ENCODE measurements at places on chromosomes 12 and 14.

DNA sequence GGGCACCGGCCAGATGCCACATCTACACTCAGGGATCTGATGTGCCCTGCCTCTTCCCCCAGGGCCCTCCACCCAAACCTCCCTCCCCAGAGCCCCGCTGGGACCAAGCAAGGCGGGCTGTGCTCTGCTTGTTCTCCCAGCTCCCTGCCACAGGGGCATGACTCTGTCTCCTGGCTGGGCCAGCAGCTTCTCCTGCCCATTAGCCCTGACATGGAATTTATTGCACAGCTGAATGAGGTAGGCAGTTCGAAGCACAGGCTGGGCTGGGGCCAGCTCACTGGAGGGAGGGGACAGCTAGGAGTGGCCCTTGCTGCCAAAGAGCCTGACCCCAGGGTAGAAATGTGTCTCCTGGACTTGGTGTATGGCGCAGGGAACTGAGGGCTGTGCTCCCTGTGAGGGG lies 42.4 kb downstream of the ARL6IP4 start:
- no peak for DNase-seq

- no peak for DNase-seq
Measured at GRCh38 chr14:100749967-100750597, 23.4 kb downstream of the DLK1 start.

DNA sequence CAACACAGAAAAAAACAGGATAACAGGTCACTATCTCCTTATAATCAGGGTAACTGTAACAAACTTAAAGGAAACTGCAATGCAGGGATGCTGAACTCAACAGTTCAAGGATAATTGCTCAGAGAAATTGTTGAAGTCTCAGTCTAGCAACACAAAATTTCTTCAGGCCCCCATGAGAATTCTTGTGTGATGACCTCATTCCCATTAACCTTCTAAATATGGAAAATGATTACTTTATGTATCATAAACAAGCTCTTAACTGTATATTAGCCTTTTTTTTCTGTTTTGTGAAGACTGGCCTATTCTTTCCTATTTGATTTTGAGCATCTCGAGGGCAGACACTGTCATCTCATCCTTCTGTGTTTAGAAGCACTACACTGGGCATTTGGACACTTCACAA lies 47.1 kb downstream of the IGF1 start:
- no peak for DNase-seq

DNA sequence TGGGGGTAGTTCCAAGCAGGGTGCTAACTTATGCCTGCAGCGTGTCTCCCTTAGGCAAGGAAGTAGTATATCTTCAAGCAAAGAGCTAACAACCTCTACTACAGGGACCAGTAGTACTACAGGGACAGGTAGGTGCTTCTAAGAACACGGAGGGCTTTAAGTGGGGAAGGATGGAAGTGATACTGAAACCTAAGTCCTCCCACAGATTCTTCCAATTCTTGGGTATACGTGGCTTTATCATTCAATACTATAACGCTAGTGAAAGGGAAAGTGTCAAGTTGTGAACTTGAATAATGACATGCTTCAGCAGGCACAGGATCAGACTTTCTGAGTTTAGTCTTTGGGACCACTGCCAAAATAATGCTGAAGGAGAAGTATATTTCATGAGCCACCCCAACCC lies 241.7 kb downstream of the CEP128 start:
- no peak for DNase-seq

GRCh38 chr12:122545855-122546254 lies 18.8 kb downstream of the KNTC1 start:
- DNase-seq: no peak

GRCh38 chr12:116818341-116818856 lies 62.8 kb downstream of the HRK start:
- DNase-seq: no peak

- DNase-seq: no peak
Measured at GRCh38 chr12:9127936-9128663, 12.4 kb upstream of the A2M start.

DNA sequence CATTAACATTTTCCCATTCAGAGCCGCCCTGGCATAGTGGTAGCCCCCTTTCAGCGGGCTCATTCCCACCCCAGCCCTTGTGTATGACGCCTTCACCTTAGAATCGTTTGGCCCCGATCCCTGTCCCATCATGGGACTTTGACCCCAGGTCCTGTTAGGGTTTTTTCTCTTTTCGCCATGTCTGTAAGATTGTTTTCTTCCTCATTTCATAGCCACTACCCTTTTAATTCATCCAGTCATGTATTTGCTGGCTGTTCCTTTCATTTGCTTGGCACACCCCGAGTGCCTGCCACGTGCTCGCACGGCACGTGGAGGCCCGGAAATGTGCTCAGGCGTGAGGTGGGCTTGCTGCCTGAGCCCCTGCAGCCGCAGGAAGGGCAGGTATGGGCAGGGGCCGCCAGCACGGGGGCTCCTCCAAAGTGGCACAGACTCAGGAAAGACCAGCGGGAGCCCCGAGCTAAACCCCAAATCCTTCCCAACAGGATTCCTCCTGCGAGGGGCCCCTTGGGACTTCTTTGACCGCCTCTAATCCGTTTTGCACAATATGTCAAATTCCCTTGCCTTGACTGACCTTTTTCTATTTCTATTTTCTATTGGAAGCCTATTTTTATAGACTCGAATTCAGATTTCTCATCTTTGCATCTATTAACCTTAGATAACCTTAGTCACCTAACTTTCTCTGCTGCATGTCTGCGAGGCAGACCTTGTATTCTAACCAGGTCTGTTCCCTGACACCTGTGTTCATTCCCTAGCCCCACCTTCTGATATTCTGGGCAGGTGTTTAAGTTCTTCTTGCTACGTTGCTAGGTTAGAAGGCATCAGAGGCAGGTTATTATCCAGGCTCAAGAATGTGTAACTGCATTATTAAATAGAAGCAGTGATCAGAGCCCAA lies 114.8 kb downstream of the EML1 start:
- DNase-seq: no peak

DNA sequence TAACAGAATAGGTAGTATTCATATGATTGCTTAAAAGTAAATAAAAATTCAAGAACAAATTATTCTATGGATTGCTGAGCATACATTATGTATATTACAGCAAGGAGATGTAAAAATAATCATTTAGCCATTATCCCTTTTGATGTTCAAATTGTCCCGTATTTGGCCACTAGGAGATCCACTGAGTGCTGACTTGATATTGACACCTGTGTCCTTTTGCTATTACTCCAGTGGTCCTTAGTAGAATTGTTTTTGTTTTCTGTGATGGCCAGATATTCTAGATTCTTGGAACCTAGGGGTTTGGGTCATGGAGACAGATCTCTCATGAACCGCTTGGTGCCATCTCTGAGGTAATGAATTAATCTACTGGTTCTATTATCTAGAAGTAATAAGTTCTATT lies 16.8 kb downstream of the ERO1A start:
- DNase-seq: no peak

DNA sequence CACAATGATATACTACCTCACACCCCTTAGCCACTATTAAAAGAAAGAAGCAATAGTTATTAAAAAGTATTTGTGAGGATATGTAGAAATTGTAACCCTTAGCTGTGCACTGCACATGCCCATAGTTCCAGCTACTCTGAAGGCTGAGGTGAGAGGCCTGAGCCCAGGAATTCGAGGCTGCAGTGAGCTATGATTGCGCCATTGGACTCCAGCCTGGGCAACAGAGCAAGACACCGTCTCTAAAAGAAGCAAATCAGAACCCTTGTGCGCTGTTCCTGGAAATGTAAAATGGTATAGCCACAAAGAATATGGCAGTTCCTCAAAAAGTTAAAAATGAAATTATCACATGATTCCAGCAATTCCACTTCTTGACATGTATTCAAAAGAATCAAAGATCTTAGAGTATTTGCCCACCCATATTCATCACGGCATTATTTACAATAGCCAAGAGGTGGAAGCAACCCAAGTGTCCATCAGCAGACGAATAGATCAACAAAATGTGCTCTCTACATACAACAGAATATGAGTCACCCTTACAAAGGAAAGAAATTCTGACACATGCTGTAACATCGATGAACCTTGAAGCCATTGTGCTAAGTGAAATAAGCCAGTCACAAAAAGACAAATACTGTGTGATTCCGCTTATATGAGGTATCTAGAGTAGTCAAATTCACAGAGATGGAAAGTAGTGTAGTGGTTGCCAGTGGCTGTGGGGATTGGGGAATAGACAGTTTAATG lies 23.7 kb upstream of the YLPM1 start:
- no peak for DNase-seq

DNA sequence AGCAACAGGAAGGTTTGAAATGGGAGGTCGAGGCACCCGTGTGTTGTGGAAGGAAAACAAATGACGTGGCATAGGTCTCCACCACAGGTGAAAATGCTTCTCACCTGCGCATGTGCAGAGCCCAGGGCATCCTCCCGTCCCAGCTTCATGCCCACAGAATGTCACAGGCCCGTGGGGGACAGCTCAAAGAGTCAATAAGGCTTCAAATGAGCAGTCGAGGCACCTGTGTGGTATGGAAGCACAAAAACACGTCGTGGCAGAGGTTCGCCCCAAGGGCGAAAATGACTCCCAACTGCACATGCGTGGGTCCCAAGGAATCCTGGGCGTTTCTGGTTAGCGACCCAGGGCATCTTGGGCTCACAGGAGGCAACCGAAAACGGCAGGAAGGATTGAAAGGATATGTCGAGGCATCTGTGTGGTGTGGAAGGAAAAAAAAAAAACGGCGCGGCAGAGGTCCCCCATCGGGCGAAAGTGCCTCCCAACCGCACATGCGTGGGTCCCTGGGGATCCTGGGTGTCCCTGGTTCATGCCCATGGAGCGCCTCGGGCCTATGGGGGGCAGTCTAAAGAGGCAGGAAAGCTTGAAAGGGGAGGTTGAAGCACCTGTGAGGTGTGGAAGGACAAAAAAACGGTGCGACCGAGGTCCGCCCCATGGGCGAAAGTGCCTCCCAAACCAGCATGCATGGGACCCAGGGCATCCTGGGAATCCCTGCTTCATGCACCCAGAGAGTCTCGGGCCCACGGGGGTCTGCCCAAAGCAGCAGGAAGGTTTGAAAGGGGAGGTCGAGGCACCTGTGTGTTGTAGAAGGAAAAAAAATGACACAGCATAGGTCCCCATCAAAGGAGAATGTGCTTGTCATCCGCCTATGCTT lies 578.5 kb downstream of the ALG10 start:
- no peak for DNase-seq

- DNase-seq: no peak
Measured at GRCh38 chr14:65403231-65403630, 9.3 kb upstream of the FUT8 start.

GRCh38 chr12:8746046-8746445 lies 48.3 kb downstream of the RIMKLB start:
- no peak for DNase-seq

- peak; percentile 31 for DNase-seq
Measured at GRCh38 chr12:105278043-105278697, 42.2 kb upstream of the APPL2 start.

- peak; percentile 90 for DNase-seq
Measured at GRCh38 chr12:62866451-62867082, 68.4 kb downstream of the PPM1H start.

DNA sequence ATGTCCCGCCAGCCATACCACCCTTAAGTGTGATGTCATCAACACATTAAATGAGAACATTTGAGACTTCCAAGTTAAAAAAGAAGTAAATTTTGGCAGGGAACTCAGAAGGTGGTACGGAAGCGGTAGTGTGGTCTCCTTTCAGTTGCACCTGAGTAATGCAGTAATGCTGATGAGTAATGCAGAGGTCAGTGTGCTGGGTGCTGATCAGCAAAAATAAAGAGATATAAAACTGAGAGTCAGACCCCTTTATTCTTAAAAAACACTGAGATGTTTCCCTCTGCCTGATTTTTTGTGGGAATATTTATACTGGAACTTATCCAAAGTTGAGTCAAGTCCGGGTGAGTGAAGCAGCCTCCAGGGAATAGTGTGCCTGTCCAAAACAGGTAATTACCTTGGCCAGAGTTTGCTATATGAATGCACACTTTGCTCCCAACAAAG lies 370.6 kb upstream of the PRICKLE1 start:
- no peak for DNase-seq

DNA sequence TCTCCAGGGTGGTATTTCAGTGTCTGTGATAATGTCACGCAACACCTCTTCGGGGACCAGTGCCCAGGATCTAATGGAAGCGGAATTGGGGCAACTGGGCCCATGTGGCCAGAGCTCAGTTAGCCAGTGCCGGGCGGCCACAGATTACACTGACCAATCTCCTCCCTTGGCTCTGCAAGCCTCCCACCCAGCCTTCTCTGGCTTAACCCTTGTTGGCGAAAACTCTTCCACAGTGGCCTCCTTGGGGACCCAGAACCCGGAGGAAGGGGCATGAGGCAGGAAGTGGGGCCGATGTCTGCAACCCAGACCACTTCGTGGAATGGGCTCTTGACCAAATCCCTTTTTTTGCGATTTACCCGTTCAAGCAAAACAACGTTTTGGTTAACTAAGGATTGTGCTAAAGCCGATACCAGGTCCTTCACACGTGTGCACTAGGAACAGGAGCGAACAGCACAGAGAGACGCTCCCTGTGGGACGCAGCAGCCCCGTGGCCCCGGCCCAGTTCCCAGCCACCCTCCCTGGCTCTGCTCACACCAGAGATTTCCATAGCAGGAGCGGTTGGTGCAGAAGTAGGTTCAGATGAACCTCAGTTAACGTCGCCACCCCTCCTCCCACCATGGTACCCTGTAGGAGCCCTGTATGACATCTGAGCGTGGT lies 38.2 kb downstream of the SLC8B1 start:
- no peak for DNase-seq

DNA sequence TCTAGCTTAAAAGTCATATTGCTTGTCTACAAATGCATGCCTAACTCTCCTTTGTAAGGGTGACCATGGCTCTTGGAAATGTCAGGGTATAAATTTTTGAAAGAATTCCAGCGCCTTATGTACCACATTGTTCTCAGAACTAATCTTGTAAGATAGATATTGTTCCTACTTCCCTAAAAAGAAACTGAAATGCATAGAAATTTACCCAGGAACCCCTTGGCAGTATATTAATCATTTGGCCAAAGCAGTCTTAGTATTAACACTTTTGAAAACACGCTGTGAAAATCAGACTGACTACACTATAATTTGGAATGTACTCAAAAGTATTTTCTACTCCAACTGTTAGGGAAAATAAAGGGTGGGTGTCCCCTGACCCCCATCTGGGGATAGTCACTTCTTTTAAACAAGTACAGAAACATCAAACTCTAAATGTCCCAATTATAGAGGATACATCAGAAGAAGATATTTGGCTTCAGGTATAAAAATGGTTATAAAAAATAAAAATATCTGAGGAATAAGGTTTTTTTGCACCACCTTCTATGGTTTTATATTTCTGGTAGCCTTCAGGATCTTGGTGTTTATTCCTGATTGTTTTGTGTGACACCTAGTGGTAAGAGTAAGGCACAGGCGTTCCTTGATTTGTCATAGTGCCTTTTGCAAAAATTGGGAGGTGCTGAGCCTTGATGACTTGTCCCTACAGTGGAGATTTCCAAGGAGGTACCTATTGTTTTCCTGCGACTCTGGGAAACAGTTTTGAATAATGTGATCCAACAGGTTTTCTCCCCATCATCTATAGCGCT lies 2.2 kb upstream of the NFKBIA start:
- DNase-seq: peak; percentile 49
